ENCODE measurements at places on chromosomes 5 and 9.

DNA sequence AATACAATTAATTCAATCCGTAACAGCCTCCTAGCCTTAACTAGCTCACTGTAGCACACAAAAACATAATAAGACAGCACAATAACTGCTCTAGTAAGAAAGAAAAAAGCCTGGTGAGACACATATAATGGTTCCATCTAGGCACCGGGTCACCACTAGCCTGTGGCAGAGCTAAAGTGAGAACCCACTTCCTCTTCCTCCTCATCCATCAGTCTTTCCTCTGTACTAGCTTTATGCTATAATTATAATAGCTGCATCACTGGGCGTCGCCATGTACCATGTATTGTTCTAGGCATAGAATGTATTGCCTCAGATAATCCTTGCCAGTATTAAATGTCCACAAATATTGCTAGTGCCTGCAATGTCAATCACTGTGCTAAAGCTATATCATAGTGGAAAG is 23.1 kb downstream of the ADRB2 start:
- no peak for DNase-seq

DNA sequence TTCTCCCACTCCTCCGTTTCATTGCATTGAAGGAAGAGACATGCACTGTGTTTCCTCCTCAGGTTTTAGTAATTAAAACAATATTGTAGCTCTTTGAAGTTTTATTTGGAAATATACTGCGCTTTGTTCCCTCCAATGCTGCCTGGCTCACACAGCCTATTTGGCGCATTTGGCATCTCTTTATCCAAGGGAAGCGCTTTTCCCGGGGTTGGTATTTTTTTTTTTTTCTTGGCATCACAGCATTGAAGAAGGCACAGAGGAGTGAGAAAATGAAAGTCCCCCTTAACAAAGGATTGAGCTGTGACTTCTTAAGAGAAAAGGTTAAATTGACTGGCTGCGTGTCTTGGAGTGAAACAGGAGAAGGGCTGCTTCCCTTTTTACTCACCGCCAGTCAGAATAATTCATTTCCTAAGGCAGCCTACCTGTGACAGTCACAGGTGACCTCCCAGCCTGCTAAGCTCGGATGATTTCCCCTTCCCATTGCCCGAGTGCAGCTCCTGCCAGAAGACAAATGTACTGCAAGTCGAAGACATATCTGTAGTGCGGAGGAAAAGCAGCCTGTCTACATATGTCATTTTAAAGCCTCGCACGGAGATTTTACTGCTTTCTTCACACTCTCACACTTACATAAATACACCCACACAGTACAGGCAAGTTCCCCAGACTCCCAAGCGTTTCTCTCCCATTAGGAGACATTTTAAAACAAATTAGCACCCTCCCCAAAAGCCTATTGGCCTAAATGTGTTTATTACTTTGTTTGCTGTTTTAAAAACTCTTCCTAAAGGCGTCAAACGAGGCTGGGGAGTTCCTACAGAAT is 665.5 kb upstream of the ZNF608 start:
- peak; percentile 92 for DNase-seq

DNA sequence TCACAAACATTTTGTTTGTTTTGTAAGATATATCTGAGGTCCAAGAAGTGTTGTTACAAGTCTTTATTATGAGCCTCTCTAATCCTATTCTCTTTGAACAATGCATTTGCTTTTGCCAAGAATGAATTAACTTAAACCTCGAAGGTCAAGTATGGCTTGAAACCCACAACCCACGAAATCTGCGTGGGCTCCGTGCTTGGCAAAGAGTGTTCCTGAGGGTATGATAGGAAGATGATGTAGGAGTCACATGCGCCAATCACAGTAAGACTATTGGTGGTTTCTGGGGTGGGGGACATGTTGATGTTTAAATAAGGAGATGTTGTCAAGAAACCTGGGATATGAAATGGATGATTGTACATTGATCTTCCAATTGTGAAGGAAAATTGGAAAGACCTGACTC is 330.8 kb upstream of the RFX3 start:
- DNase-seq = no peak

- DNase-seq = no peak
Measured at GRCh38 chr5:97986069-97986468, 787.4 kb upstream of the RGMB start.

DNA sequence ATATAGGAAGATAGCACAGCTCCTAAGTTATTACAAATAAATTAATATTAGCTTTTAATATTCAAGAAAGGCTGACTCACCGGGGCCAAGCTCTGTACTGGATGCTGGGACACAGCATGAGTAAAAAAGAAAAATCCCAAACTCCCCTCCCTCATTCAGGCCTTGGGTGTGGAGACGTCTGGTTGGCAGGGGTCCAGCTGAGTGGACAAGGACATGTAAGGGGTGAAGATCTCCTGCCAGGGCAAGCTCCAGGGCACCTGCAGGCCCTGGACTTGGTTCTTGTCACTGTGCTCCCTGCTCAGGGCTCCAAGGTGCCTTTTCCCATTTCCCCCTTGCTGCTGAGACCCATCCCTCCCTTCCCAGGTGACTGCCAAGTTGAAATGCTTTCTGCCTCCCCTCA is 388.5 kb downstream of the ENC1 start:
- no peak for DNase-seq

- DNase-seq = no peak
Measured at GRCh38 chr5:138488481-138488945, 23.2 kb downstream of the EGR1 start.

- no peak for DNase-seq
Measured at GRCh38 chr9:23774266-23774665, 51.8 kb downstream of the ELAVL2 start.

DNA sequence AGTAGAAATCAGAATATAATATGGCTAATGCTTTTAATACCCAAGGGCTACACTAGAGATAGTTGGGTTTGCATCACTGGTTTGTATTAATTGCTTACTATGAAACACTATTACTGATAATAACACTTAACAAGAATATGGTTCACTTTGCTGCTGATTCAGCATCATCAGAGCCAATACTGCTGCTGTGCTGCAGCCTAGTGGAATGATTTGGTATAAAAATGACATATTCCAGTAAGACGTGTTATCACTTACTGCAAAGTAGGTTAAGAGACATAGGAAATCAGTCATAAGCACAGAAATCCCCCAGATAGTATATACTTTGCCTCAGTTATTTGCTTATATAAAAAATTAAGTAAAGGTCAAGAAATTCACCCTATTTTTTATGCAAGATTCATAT is 2.8 kb downstream of the CDH10 start:
- DNase-seq = no peak

DNA sequence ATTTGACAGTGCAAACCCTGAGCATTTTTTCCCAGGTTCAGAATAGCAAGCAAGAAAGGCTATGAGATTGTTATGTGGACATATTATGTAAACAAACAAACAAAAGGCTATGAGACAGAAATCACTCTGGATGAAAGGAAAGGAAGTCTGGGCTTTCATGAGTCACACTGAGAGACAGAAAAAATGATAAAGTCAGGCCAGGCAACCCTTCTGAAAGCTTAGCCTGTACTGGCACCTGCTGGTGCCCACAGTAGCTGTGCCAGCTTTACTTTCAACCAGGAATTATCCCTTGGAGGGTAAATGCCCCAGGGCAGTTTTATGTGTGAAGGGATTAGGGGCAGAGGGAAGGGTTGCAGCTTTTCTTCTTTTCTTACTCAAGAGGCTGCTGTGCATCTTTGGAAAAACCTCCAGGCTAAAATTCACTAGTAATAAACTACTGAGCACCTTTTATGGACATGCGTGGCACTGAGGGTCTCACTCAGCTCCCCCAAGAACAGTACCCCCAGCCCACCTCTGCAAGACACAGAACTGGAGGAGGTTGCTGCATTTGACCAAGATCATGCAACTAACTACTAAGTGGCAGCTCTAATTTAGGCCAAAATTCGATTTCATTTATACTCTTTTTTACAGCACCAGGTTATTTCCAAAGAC is 41.7 kb downstream of the ACTL7B start:
- no peak for DNase-seq

DNA sequence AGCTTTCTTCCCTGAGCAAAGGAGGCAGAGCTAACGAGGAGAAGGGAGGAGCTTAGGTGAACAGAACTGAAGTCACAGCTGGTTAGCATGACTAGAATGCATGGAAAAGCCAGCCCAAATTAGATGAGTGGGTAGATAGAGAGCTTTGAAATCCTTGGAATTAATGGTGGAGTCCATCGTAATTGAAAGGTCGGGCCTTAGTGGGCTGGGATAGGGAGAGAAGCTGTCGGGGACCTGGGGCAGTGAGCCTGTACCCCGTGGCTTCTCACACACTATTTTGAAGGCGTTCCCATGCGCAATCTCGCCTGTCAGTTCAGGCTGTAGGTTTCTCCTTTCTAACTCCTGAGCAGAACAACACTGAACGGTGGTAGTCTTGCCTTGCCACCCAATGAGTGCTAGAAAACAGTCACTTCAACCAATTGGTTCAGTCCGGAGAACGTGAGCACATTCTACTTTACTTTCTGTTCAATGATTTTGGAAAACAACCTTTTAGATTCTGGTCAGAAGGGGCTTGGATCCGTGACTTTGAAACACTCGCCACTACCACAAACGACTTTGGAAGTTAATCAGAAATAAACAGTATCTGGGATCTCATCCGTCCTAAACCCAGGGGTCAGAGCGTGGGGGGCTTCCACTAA is 655 bp upstream of the RAI14 start:
- DNase-seq = peak; percentile 96

DNA sequence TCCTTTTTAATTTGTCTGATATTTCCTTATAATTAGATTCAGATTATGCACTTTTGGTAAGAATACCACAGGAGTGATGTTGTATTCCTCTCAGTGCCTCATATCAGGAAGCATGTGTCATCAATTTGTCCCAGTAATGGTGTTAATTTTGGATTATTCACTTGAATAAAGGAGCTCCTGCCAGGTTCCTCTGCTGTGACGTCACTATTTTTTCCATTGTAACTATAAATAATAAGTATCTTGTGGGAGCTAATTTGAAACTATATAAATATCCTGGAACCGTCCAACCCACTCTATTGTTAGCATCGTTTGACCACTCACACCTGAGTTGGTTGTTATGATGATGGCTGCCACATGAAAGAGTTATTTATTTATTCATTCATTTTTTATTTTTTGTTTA is 107.9 kb downstream of the INVS start:
- DNase-seq = no peak

GRCh38 chr5:176183321-176184074 is 54.7 kb upstream of the SIMC1 start:
- DNase-seq = peak; percentile 77

GRCh38 chr5:134177369-134178095 is 782 bp upstream of the SKP1 start:
- peak; percentile 70 for DNase-seq

GRCh38 chr9:127159949-127160610 is 37.6 kb upstream of the ANGPTL2 start:
- DNase-seq = no peak

DNA sequence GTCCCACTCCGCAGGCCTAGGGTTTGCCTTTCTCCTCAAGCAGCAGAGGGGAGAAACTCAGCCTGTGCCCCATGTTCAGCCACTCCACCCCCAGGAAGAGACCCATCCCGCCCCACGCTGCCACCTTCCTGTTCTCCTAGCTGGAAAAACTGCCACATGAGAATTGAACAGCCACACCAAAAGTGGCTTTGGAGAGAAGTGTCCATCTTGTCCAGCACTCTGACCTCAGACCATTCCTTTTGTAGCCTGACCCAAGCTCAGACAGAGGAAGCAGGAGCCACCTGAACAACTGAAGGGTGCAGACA is 8.3 kb upstream of the SLC25A48 start:
- no peak for DNase-seq

DNA sequence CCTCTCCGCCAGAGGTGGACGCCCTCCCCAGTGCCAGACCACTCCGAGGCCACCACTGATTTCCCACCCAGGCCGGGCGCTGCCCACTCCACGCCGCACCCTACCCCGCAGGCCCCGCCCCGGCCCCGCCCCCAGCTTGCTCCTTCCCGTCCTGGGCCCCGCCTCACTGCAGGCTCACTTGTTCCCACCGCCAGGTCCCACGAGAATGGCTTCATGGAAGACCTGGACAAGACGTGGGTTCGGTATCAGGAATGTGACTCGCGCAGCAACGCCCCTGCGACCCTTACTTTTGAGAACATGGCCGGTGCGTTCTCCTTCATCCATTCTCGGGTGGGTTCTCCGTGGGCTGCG is 6.5 kb downstream of the LRRC26 start:
- DNase-seq = no peak

DNA sequence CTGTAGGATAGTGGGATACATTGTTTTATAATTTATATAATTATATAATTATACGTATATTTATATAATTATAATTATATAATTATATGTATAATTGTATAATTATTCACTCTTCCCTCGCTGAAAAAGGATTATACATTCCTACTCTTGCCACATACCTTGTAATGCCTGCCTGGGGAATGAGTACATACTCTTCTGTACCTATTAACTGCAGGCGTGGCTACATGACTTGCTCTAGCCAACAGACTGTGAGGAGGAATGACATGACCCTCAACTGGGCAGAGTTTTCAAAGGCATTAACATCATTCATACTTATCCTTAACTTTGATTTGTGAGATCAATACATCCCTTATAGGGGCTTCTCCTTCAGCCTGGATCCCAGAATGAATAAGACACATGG is 19.1 kb downstream of the ERMP1 start:
- DNase-seq = no peak

- DNase-seq = no peak
Measured at GRCh38 chr5:56673171-56673570, 142.2 kb upstream of the MAP3K1 start.

DNA sequence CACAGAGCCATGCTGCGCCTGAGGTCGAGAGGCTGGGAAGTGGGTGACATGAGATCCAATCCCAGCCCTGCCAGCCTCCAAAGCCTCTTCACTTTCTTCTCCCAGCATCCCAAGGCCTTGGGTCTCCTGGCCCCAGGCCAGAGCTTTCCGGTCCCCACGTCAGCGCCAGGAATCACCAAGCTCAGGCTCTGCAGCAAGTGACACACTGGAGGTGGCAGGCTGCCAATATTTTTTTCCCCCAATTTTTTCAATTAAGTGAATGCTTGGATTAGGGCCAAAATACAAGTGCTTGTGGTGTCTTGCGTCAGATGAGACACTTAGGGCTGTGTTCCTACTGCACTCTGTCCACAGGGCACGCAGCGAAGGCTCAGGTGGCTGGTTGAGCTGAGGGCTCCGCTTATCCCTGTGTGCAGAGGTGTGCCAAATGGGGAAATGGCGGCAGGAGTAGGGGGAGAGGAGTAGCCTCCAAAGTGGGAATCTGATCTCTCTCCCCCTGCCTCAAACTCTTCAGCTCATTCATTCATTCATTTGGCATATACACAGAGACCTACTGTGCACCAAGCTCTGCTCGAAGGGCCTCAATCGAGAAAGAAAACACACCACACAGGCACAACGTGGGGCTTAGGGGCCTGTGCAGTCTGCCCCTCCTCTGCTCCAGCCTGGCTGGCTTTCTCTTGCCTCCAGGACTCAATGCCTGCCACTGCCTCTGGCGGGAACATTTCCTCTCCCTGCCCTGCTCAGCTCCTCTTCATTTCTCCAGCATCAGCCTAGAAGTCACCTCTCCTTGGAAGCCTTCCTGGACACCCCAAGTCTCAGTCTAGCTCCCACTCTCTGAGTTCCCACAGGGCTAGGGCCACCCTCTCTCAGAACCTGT is 16.6 kb downstream of the SH3PXD2B start:
- DNase-seq = peak; percentile 77
